ENCODE measurements at places on chromosomes 3 and 15.
A peak's percentile ranks its signal among the peaks of the same experiment; 100 is the strongest.

DNA sequence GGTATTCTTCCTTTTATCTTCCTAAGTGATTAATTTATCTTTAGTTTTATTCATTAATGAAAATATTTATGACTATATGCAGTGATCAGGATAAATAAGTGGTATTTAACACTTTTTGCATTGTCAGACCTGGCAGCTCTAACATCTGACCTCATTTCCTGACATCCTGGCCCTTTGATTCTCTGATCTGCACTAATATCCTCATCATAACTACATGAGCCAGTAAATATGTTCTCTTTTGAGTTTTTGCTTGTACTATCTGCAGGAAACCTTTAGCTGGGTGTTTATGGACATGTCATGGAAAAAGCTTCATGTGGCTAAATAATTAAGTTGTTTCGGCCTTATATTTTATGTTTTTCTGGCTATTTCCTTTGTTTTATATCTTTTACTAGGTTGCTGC is 10.5 kb downstream of the NKTR start:
- no peak for DNase-seq

DNA sequence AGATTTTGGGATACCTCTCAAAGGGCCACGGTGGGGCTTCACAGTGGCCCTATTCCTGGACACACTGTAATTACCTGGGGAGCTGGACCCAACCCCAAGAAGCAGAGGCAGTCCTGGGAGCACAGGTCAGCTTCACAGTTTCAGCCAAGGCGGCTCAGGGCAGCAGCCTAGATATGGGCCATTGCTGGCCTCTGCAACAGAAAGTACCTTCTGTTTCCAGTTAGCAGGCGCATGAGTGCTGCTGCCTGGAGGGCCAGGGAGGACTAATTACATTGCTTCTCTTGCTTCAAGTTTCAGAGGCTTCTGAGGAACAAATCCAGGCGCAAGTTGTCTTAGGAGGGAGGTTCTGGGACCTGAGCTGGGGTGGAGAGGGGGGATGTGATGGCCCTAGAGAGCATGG is 13.5 kb upstream of the DUSP7 start:
- no peak for DNase-seq

DNA sequence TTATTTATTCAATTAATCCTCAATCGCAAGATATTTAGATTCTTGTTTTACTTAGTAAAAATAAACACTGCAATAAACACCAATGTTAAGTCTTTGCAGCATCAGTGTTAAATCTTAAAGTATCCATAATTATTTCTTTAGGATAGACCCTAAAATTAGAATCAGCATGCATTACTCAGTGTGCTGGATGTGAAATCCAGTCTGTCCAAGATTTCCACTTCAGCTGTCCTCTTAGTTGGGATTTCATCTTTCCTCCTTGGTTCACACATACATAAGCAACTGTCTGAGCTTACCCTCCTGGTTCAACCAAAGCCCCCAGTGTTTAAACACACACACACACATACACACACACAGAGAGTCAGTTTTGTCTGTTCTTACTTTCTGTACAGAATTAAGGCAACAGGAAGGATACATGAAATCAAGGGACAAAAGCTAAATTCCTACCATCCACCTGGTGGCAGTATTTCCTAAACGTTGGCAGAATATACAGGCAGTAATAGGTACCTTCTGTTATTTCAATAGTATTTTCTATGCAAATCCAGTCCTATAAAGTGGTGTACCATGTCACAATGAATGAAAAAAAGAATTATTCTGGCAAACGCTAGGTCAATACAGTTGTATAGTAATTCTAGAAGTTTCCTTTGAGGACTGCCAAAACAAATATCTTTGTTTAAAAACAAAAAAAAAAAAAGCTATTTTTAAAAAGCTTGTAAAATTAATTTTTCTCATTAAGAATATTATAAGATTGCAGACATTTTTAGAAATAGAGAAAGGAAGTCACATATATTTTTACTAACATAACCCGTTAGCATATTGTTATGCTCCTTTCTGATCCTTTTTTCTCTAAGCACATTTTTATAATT is 27.3 kb upstream of the DMXL2 start:
- DNase-seq = no peak

- no peak for DNase-seq
These were observed 41.8 kb downstream of the IQCB1 start for GRCh38 chr3:121793078-121793477.

DNA sequence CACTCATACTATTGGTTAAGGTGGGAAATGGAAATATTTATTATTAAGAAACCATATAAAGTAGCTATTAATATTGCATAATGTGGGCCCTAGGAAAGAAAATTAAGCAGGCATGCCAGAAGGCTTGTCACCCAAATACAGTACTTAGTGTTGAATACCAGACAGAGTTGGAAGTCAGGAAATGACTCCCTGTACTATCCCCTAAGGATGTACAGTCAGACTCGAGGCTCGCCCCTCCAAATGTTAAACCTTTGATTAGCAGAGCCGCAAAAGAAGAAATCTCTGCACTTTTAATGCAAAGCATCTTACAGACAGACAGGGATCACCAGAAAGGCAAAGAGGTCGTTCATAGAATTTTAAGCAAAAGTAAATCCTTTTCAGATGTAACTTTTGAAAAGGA is 11.3 kb upstream of the RBSN start:
- DNase-seq = no peak

DNA sequence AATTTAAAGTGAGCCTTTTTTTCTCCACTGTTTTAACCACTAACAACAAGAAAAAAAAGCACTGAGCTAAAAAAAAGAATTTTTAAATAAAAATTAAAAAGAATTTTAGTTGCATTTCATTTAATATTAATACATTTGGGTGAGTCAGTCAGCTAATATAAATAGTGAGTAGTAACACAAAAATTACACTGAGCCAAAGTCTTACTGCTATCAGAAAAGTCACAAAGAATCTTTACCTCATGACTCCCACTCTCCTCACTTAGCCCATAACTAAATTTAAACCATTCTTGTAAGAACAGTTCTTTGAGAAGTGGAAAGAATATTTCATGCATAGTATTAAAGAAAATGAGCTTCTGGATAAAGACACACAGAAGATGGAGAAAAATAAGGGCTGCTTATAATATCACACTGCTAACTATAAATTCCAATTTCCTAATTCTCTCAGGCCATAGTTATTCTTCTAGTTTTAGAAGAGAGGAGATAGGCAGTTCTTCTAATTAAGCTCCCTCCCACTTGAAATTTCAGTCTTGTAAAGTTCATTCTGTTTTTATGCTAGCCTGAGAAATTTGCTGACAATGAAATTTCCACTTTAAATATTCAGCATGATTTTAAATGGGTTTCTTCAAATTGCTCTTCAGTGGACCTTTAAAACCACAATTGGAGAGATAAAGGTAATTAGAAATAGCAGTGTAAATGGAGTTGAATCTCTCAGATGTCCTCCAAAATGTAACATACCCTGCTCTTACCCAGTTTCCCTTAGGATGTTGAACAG is 17.6 kb downstream of the SHQ1 start:
- no peak for DNase-seq

DNA sequence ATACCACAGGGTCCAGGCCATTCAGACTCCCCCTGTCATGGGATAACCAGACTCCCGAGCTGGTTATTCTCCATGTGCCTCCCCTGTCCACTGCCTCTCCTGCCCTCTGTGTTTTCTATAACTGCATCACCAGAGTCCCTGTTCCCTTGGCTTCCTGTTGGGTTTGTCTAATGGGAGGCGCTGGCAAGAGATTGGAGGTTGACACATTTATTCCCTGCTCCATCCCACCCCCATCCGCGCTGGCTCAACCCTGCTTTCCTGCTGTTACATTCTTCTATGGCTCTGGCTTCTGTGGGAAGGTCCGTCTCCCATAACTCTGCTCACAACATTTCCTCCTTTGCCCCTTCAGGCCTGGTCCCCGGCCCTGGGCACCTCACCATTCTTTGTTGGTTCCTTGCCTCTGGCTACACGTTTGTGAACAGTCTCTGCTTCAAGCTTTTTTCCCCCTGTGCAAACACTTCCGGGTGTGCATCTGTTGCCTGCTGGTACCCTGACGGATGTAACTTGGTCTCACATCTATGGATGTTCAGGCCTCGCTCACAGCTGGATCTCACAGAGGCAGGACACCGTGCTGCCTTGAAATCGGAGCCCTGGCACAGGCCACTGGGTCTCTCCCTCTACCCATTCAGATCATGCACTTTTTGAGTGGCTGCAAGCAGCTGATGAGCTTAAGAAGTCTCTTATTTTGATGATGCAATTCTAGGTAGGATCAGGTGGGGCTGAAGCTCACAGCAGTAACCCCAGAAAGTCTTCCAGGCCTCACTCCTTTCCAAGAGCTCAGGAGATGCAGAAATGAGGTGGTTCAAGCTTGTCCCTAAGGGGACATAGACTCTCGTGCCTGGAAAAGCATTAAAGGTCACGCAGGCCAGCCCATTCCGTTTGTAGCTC is 68.6 kb upstream of the ATP13A3 start:
- no peak for DNase-seq

DNA sequence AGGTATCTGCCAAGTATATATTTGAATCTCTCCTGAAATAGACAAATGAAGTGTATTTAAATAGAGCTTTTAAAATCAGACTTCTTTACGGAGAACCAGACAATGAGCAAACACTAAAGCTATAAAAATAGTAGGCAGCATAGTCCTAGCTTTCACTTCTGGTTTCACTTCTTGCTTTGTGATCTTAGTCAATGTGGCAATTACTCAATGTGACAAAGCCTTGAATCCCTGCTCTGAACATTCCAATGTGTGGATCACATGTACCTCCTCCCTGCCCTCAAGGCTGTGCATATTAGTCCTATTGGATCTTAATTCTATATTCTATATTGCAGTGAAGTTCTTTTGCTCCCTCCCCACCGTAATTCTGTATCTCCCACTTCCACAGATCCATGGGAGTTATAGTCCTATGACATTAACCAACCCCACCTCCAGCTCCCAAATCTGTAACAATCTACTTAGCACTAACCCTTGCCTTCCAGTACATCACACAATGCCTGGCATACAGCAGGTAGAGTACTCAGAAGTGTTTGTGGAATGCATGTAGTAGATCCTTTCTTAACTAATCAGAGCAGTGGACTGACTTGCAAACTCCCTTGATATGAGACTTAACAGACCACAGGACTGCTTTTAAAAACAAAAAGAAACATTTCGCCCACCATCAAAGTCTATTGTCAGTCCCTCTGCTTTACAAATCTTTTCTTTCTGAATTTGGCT is 24.3 kb upstream of the CP start:
- DNase-seq = no peak

DNA sequence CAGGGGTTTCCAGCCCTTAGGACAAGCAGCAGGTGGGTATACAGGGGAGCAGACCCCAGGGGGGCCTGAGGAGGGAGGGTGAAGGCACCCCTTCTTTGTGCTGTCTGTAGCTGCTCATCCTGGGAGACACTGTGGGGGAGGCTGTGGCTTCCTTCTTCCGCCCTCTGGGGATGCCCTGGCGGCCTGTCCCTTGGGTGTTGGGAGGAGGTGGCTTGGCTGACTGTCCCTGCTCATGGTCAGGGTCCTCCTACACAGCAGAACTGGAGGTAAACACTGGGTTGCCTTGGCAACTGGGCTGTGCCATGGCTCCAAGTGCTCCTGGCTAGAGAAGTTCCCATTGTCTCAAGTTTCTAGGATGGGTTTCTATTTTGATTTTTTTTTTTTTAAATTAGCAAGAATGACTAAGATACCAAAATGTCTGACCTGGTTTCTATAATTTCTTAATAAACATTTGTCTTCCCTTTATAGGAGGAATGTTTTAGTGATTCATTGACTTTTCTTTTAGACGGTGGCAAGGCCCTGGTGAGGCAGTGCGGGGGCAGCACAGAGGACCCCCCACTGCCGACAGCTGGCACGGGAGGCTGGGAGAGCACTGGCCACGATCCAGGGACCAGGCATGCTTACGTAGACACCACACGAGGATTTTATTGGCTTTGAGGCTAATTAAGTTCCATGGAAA is 12.4 kb downstream of the KLF13 start:
- no peak for DNase-seq

GRCh38 chr3:177929310-177929709 is 606.9 kb upstream of the KCNMB2 start:
- no peak for DNase-seq

- no peak for DNase-seq
These were observed 2.5 kb downstream of the EFCC1 start for GRCh38 chr3:129003578-129004112.

GRCh38 chr3:57755368-57755675 is 787 bp upstream of the SLMAP start:
- DNase-seq = no peak

- no peak for DNase-seq
These were observed 3.8 kb upstream of the PRR20G start for GRCh38 chr3:127291611-127292010.

DNA sequence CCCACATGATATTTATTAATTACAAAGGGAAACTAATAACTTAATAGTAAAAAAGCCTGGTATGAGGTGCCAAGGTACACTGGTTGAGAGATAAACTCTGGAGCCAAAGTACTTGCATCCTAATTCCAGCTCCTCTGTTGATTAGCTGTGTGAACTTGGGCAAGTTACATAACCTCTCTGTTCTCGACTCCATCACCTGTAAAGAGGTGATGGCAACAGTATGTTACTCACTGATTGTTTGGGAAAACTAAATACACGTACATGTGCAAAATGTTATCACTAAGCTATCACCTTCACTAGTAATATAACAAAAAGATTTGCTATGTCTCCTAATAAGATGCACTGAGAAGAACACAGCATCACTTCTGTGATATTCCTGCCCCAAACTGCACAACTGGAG is 206.4 kb downstream of the MEX3B start:
- DNase-seq = no peak

GRCh38 chr3:13461169-13462124 is 18.7 kb upstream of the HDAC11 start:
- peak; percentile 60 for DNase-seq

- no peak for DNase-seq
These were observed 48.1 kb downstream of the EPHB3 start for GRCh38 chr3:184609476-184610244.

GRCh38 chr15:62412686-62413085 is 247.6 kb upstream of the C2CD4B start:
- no peak for DNase-seq

- no peak for DNase-seq
These were observed 21.5 kb downstream of the LARS2 start for GRCh38 chr3:45409921-45410320.

DNA sequence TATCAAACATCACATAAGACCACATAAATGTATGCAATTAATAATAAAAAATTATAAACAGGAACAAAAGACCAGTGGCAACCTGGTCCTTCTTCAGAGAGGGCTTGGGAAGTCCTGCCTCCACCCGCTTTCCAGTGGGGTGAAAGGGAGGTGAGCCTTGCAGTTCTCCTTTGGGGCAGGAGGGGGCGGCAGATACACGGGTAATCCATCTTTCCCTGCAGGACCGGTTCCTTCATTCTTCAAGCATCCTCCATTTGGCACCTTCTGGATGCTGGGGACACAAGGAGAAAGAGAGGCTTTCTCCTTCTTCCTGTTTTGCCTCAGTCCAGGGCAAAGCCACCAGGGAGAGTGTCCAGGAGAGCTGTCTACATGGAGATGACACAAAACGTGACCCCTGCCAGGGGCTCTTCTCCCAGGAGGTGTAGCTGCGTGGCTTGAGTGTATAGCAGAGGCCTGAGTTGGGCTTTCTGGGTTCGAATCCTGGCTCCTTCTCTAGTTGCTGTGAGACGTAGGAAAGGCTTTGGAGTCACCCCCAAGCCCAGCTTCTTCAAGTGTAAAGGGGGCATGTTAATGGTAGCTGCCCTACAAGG is 23.2 kb downstream of the RPLP1 start:
- peak; percentile 56 for DNase-seq

- no peak for DNase-seq
These were observed 45.4 kb upstream of the SMAD3 start for GRCh38 chr15:67019884-67020520.
